ENCODE measurements at places on chromosomes 4 and X.

DNA sequence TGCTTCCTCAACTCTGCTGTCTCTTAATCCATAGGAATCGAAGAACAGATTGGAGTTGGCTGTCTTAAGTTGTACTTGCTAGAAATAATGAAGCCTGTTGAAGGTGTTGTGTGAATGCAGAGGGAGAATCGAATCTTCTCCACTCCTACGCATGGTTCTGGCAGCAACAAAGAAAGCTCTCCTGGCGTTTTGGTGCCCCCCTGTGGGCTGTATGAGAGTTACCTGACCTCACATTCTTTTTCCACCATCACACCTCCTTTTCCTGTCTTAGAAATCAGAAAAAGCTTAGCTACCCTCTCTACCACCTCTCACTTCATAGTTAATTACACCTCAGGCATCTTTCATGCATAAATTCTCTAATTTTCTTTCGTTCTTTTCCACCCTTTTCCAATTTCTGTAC, 16.3 kb downstream of the KLF8 start:
- peak; percentile 19 for DNase-seq

GRCh38 chrX:10045327-10046000, 78.3 kb downstream of the CLDN34 start:
- DNase-seq: peak; percentile 12

DNA sequence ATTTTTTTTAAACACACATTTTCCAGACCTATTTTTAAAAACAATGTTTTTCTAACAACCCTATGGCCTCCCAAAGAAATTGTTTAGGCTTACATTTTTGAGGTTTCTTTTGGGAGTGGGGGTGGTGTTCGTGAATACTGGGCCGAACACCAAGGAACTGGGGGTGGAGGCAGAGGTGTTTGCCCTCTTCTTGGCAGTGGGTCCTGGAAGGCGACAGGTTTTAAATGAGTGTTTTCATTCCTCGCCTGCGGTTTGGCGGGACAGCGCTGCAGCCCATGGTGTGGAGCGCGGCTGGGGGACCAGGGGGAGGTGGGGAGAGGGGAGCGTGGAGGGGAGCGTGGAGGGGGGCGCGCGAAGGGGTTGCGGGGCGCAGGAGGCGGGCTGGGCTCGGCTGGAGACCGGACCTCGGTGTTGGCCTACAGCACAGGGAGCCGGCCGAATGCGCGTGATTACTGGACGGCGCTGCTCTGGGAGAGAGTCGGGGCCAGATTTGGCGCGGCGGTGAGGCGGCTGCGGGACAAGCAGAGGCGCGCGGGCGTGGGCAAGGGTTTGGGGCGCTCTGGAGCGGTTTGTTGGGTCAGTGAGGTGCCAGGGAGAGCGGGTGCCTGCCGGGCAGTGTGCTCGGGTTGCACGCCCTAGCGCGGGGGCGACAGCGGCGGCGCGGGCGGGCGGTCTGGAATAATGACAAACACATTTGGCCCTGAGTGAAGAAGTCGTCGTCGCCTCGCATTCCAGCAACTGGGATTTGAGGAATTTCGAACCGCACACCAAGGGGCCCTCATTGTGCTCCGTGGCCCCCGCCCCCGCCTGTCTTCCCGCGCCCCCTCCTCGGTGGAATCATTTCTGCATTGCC, 764 bp downstream of the PDGFRA start:
- peak; percentile 79 for DNase-seq

DNA sequence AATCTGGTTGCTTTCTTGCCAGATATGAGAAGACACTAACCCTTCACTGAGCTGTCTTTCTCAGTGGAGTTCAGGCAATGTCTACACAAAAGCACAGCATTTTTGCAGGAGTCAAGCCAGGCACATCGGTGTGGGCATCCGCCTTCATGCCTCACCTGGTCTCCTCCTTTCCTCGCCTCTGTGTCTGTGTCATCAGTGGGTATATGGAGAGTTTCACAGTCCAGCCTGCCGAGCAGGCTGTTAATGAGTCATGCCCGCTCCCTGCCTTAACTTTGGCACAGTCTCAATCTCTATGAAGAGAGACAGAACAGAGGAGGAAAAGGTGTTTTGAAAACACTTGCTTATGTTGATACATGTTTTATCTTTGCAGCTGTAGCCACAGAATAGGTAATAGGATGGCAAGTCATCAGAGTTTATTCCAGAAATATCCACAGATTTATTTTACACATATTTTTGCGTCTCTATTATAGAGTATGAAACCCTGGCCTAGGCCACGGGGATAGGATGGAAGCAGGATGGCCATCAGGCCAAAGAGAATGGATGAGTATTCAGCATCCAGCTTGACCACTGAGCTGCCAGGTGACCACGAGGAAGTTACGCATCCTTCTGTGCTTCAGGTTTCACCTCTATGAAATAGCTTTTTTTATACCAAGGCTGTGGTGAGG, 32.8 kb upstream of the MAML3 start:
- peak; percentile 76 for DNase-seq

- DNase-seq: peak; percentile 55
These were observed 2.8 kb upstream of the CLCN5 start for GRCh38 chrX:49919617-49920016.

DNA sequence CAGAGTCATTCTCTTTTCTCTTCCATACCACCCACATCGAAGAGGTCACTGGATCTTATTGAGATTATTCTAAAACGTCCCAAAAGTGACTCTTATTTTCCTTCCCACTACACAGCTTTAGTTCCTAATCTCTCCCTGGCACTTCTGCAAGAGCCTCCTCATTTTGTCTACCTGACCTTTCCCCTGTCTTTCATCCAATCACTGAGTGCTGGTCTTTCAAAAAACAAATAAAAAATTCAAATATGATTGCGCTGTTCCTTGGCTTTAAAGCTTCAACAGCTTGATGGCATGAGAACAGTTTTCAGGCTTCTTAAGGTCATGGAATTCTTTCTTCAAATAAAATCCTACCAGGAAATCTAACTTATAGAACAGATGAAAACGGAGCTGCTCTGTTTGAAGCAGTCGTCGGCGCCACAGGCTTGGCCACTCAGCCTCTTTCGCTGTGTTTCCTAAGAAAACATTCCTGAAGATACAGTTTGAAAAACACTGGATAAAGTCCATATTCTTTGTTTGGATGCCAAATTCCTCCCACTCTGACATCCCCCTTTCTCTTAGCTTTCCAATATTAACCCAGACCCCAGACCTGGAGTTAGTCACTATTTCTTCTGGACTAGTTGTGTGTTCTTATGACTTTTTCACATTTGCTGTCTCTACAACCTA, 12.5 kb downstream of the SYTL5 start:
- no peak for DNase-seq

GRCh38 chr4:6224735-6225134, 24.4 kb upstream of the JAKMIP1 start:
- no peak for DNase-seq

GRCh38 chr4:171024720-171025303, 788.4 kb upstream of the GALNTL6 start:
- no peak for DNase-seq

DNA sequence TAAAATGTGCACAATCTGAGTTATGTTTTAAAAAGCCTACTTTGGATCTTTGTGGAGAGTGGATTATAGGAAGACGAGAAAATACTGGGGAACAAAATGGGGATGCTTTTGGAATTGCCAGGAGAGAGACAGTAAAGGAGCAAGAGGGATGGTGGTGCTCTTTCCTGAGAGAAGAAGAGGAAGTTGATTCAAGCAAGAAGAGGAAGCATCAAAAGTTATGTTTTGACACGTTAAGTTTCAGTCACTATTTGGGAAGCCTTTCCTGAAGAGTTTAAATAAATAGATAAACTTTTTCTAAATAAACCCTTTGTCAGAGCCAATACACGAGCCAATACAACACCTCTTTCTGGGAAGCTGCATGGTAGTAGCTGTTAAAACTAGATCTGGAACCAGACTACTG, 394.1 kb downstream of the GALNTL6 start:
- no peak for DNase-seq

DNA sequence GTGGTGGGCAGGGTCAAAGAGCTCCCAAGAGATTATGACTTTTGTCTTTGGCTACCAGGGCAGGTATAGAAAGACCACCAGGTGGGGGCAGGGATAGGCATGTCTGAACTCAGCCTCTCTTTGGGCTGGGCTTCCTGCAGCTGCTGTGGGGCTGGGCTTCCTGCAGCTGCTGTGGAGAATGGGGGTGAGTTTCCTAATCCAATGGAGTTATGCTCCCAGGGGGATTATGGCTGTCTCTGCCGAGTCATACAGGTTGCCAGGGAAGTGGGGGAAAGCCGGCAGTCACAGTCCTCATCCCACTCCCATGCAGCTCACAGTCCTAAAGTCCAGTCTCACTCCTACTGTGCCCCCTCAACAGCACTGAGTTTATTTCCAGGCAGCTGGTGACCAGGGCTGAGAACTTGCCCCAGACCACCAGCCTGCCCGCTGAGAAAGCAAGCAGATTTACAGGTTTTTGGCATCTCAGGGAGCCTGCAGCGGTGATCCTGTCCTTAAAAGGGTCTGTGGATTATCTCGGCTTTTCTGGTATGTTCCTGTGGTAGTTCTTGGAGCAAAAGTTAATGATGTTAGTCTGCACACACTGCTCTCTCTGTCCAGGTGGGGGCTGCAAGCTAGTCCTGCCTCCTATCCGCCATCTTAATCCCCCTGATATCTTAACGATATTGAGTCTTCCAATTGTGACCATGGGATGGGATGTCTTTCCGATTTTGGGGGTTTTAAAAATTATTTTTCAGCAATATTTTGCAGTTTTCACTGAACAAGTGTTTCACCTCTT, 133.4 kb downstream of the RTL9 start:
- no peak for DNase-seq

DNA sequence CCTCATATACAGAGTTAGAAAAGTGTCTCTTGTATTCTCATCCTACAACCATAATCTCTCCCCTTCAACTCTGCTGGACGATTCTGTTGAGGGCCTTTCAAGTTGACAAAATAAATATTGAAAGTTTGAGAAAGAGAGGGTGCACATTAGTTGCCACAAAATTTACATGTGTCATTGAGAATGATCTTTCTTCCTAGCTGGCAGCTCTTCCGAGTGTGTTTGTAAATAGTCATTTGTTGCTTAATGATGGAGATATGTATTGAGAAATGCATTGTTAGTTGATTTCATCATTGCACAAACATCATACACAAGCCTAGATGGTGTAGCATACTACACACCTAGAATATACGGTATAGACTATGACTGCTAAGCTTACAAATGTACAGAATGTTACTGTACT, 632.8 kb upstream of the AMOT start:
- DNase-seq: no peak

DNA sequence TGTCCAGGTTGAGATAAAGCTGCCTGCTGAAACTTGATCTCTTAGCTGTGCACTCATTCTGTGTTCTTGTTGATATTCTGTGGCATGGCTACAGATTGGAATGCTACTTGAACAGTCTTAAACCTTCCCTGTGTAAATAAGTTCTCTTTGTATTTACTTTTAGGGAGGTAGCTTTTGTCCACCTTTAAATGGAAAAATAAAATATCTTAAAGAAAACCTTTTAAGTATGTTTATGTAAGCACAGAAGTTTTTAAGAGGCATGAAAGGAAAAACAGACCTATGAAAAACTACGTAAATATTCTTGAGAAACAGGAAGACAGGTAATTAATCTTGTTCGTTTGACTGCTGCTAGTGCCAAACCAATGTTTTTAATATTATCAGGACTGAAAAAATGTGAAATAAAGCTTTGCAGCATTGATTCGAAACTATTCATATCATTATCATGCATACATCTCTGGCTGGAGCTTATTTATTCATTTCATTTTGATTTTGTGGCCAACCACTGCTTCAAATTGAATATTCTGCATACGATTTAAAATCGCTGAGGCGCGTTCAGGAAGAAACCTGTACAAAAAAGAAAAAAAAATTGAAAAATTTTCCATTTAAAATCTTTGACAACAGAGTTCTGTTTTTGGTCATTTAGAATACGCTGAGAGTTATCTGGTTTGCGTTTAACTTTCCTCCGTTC, 17.8 kb downstream of the HSD17B13 start:
- DNase-seq: peak; percentile 64

- no peak for DNase-seq
These were observed 17.1 kb downstream of the PPP2R3B start for GRCh38 chrX:369563-370101.

GRCh38 chr4:185645403-185645802, 110.1 kb upstream of the PDLIM3 start:
- DNase-seq: no peak

DNA sequence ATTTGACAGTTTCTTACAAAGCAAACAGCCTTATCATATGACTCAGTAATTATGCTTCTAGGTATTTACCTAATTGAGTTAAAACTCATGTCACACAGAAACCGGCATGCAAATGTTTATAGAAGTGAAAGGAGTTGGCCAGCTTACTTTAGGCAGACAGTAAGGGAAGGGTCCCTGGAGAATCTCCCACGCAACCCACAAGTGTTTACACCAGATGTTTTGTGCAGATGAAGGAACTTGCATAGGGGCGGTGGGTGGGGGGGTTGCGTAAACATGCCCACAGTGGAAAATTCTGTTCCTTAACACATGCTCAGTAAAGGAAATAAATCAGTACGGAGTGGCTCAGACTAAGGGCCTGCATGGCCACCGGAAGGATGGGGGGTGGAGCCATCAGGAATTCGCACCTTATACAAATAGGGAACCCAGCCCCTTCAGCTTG, 330.5 kb upstream of the AADAT start:
- peak; percentile 8 for DNase-seq

DNA sequence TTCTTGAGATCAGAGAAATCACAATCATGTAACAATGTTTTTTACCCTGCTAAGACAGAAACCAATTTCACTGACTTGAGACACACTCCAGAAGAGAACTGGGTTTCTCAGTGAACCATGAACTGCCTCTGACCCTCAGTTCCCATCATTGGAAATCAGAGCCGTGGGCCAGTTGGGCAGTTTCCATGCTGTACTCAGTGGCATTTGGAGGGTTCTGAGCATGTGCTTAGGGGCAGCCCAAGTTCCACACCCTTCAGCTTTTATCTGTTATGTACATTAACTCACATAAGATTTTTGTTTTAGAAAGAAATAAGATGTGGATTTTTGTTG, 77.9 kb downstream of the BTC start:
- DNase-seq: no peak

- DNase-seq: no peak
These were observed 421.8 kb downstream of the MAPK10 start for GRCh38 chr4:85938062-85938461.

GRCh38 chrX:123920105-123920785, 41.3 kb upstream of the STAG2 start:
- DNase-seq: peak; percentile 71

DNA sequence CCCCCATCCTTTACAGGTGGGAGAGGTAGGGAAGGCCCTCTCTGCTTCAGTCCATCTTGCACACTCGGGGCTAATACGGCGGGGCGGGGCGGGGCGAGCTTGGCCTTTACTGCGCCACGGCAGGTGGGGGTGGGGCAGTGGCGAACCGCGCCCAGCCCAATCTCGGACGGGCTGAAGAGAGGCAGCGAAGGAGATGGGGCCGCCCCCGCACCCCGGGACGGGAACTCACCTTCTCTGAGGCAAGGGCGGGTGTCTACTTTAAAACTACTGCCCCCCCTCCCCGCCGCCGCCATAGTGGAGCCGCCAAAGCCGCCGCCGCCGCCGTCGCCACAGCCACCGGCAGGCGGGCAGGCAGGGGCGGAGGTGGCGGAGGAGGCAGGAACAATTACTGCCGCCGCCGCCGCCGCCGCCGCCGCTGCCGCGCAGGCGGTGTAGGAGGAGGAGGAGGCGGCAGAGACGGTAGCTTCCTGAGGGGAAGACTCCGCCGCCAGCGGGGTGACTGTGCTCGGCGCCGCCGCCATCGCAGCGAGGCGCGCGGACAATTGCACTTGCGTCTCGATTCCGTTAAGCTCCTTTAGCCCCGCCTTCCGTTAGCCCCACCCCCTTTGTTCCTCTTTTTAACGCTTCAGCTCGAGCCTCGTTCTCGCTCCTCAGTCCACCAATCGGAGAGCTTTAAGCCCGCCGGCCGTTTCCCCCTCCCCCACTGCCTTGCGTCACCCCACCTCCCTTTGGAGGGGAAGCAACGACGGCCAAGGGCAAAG, at the start of gene ZMAT1:
TSS of gene ZMAT1 (minus strand) at position 540 of the 761 bp plus-strand sequence. CDS start at position 521, 19 bp downstream.
- DNase-seq: peak; percentile 64
